ENCODE measurements at places on chromosomes 16 and 17.

GRCh38 chr16:59170099-59170712 is 436.1 kb upstream of the GOT2 start:
- DNase-seq = no peak

GRCh38 chr16:8850279-8850885 is 18.4 kb downstream of the CARHSP1 start:
- peak; percentile 78 for DNase-seq

- no peak for DNase-seq
These were observed 477 bp upstream of the CLDN9 start for GRCh38 chr16:3012246-3012645.

- DNase-seq = no peak
These were observed 210.0 kb downstream of the MAP2K4 start for GRCh38 chr17:12230481-12231354.

- DNase-seq = peak; percentile 12
These were observed 4.6 kb downstream of the KRT34 start for GRCh38 chr17:41377546-41377945.

DNA sequence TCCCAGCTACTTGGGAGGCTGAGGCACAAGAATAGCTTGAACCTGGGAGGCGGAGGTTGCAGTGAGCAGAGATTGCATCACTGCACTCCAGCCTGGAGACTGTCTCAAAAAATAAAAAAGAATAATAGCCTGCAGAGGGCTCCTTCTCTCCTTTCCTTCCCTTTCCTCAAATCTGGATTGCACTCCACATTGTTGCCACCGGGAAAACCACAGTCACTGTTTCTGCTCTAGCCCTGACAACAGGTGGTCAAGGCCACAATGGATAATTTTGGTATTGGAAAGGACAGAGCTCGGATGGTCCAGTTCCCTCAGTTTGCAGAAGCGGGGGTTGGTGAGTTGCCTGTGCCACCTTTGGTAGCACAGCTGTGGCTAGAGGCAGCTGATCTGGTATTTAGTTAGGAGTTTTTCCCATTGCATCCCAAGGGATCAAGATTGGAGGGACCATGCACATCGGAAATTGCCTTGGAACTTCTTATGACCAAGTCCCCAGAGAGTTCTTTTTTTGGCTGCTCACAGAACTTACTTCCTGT is 44.7 kb upstream of the PRSS54 start:
- no peak for DNase-seq

- no peak for DNase-seq
These were observed 6.5 kb downstream of the SETD1A start for GRCh38 chr16:30963925-30964511.

DNA sequence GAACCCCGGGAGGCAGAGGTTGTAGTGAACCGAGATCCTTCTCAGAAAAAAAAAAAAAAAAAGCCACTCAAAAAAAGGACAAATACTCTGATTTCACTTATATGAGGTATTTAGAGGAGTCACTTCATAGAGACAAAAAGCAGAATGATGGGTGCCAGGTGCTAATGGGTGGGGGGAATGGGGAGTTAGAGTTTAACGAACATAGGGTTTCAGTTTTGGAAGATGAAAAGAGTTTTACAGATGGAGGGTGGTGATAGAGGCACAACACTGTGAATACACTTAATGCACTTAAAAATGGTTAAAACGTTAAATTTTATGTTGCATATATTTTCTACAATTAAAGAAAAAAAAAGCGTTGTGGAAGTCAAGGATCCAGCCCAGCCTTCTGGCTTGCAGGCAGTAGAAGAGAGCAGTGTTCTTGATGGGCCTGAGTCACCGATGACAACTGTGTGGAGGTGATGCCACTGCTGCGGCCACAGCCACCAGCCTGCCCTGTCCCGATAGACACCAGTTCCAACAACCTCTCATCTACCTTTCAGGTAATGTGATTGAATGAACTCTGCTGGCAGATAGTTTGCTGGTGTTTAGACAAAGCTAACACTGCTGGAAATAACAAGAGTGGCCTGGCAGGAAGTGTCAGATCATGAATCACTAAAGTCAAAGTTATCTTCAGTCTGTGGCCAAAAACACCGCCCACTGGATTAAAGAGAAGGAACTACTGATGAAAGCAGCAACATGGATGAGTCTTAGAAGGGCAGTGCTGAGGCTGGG is 49.9 kb upstream of the COX10 start:
- DNase-seq = no peak

GRCh38 chr16:67028696-67029253 is at the start of gene CBFB:
Gene CBFB, plus strand, starts transcription at chr16:67029149. Its CDS starts 259 bp downstream, at chr16:67029408.
- no peak for DNase-seq
